GF-D8 (cell line): ENCODE measurements at places on chromosomes 6 and 20.

DNA sequence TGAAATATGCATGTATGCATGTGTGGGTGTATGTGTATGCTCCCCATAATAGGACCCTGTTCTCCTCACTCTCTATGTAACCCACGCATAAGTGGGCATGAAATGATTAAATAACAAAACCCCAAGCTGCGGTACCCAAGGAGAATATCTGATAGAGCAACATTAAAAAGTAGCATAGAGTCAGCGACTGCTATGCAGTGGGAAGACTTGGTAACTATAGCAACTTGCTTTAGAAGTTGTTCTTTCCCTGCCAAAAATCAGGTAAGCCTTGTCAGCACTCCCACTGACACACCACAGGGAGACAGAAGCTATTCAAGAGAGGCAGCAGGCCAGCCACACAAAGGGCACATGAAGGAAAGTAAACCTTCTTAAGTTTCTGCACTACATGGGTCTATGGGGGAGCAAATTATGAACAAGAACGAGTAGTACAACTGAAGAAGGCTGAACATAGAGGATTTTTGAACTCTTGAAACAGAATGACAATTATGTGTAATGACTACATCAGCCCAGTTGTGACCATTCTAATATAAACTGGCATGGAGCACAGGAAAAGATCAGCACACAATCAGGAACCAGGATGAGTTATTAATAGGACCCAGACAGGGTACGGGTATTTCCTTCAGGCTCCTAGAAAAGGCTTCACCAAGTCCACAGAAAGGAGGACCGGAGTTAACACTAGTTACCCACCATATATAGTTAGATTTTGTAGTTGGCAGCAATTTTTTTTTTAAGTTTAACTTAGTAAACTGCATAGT, 89.9 kb downstream of the GPR6 start:
- no peak for DNase-seq

GRCh38 chr6:89350281-89350966, 2.1 kb downstream of the UBE2J1 start:
- DNase-seq = peak; percentile 73

DNA sequence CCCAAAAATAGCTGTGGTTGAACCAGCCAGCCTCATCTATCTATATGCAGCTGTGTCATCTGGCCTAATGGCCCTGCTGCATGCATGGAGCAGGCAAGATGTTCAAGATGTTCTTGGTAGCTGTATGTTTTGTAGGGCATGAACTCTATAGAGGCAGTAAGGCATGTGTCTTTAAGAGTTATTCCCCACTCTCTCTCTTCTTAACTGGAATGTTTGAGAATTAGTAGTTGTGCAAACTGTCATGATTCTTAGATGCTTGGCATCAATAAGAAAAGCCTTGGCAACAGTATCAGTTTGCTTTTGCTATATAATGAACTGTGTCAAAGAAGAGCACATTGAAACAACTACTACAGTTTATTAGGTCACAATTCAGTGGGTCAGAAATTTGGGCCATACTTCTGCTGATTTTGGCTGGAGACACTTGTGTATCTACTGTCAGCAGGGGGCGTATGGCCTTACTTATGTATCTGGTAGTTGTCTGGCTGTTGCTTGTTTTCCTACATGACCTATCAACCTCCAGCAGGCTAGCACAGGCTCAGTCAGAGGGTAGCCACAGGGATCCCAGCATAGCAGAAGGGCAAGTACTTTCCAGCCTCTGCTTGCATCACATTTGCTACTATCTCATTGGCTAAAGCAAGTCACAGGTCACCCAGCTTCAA, 56.1 kb upstream of the LAMP5 start:
- DNase-seq = no peak

GRCh38 chr6:131876545-131876944, 68.7 kb downstream of the ENPP1 start:
- DNase-seq = no peak

- no peak for DNase-seq
Observed at GRCh38 chr6:66849843-66850242, 1142.8 kb upstream of the EYS start.

GRCh38 chr6:33836806-33837469, 33.1 kb upstream of the MLN start:
- no peak for DNase-seq

DNA sequence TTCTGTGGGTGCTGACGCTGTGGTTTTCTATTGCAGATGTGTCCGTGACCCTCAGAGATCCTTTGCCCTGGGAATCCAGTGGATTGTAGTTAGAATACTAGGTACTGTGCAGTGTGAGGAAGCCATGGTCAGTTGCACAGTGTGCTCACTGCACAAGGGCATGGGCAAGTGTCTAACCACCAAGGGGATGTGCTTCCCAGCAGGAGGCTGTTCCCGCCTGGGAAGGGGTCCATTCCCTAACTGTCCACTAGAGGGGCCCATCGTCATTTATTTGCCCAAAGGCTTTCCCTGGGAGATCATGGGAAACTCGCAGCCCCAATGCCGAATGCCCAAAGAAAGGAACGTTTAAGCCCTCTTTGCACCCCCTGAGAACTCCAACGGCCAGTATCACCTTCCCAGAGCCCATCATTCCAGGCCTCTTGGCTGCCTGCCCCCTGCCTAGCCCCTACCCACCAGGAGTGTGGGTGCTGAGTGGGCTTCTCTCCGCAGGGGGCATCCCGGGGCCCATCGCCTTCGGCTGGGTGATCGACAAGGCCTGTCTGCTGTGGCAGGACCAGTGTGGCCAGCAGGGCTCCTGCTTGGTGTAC, 26.2 kb downstream of the SLCO4A1 start:
- DNase-seq = no peak
